Fibroblast of mammary gland (primary cell): ENCODE measurements at places on chromosomes 3 and 15.

GRCh38 chr15:61090386-61091288, 138.5 kb downstream of the RORA start:
- no peak for DNase-seq

DNA sequence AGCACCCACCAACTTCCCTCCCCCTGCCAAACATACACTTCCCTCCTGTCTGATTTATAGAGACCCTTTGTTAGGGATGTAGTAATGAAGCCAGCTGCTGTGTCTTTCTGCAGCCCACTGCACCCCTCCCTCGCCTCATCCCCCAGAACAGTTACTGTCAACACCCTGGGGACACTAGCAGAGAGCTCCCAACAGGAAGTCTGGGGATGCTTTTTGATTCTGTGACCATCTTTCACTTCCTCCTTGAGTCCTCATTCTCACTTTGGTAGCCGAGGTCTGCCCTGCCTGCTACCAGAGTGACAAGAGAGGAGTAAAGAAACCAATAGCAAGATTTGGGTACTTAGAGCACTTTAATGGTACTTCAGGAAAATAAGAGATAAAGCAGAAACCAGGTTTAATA, 201.6 kb downstream of the SATB1 start:
- DNase-seq: no peak

DNA sequence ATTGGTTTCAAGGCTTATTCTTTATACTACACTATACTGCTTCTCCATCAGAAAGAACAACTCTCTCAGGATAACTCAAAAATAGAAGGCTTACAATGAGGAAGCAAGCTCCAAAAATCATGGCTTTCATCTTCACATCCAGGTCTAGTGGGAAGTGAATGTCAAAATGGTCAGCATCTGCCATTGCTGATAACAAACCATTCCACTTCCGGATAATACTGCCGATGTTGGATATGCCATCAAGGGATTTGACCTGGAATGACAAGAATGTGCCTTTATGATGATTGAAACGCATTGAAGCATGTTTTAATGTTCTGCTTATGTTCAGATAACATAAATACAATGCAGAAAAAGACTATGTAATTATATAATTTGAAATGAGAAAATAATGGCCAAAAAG, 34.0 kb upstream of the PLOD2 start:
- no peak for DNase-seq

DNA sequence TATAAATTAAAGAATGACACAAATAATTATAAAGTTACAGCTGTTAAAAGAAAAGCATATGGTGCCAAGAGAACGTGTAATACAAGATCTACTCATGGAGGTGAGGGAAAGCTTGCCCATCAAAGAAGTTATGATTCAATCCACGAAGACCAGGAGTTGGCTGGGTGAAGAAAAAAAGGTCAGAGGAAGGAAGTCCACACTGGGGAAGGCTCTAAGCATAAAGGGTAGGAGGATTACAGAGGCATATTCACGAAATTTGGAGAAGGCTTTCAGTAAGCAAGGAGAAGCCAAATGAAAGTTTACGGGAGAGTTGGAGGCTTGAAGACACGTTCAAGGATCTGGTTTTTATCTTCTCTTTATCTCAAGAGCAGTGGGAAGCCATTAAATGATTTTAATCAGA, 1.8 kb upstream of the TGFBR2 start:
- no peak for DNase-seq

DNA sequence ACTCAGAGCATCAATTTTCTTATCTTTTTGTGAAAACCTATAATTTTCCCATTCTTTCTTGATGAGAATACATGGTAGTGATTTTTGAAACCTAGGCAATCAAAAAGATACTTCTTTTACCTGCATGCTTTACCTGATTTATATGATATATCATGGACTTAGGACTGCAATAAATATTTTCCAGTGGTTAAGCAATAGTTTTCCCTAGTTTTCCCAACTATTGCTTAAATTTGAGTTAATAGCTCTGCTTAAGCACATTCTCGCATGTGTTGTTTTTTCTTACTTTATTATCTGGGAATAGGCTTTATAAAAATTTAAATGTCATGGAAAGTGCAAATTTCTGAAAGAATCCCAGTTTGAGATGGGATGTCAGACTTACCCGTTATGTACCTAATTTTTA, 465.1 kb upstream of the BCHE start:
- DNase-seq: no peak

DNA sequence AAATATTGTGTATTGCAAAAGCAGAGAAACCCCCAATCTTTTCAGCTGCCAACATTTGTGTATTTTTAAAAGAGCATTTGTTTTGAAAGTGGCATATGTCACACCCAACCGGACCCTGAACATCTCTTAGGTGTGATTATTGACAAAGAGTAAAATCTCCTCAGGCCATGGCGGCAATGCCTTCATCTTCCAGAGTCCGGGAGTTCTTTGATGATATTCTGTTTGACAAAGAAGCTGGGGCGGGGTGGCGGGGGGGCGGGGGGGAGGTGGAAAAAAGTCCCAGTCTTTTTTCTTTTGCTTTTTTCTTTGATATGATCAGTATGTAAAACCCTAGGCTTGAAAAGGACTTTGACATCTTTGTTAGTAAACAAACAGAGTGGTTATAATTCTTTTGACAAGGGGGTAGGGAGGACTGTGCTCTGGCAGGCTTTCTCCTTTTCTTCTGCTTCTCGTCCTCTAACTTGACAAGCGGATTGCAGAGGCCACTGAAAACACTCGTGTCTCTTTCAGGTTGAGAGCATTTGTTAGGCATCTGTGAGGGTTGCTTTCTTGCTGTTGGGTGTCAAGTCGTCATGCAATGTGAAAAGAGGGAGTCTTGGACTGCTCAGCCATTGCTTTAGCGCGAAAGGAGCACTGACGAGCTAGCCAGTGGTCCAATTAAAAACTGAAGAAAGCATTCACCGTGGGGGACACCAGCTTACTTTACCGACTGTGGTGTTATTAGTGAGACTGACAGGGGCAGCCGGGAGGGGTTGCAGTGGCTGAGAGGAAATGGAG, 243.2 kb downstream of the NSUN3 start:
- DNase-seq: no peak

GRCh38 chr3:161838021-161838420, 341.4 kb downstream of the OTOL1 start:
- DNase-seq: no peak

DNA sequence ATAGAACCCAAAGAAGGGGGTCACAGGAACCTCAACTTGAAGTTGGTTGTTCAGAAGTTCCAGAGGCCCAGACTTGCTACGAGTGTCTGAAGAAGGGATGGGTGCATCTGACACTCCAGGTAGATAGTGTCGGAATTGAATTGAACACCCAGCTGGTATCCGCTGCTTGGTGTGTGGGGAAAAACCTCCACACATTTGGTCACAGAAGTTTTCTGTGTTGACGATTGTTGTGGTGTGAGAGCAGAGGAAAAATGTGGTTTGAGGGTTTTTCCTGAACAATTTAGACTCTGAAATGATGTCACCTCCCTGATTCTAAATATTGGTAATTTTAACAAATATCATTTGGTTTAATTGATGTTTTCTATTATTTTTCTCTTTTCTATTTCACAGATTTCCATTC, 218.8 kb upstream of the CTNNB1 start:
- no peak for DNase-seq

DNA sequence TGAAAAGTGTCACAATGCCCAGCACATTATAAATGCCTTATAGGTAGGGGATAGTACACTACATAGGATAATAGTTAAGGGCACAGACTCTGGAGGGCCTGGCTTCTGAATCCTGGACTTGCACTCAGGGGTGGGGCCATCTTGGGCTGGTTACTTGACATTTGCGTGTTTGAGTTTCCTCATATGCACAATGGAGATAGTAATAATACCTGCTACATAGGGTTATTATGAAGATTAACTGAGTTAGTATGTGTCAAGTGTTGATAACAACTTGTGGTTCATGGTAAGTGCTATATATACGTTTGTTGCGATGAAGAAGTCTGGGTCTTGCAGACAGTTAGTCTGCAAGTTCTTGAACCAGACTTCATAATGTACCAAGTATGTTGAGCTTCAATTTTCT, 37.0 kb downstream of the MITF start:
- DNase-seq: no peak

- no peak for DNase-seq
Measured at GRCh38 chr15:100762913-100763834, 116.5 kb upstream of the ALDH1A3 start.

DNA sequence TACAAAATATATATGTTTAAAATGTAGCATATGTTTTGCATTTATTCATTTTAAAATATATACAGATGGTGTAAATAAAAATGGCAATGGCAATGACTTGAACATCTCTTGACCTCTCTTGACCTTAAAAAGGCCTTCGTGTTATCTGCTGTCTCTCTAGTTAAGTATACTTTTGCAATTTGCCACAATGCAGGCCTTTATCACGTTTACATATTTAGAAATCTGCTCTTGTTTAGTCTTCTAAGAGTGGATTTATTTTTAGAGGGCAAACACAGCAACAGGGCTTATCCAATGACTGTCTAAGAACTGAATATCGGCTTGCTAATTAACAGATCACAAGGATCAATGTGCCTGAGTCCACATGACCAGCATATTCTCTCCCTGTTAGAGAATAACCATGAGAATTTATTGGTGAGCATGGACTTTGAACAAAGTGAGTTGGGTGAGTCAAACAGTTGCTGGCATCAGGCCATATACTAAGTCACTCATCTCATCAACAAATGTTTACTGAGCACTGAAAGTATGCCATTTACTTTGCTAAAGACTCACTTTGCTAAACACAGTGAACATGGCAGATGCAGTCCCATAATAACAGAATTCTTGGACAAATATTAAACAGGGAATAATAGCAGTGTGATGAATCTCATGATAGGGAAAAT, 48.2 kb downstream of the MDFIC2 start:
- DNase-seq: peak; percentile 31
